ENCODE measurements at places on chromosomes 12 and 14.

- DNase-seq, result no peak
Observed at GRCh38 chr14:24895243-24895583, 154.7 kb downstream of the STXBP6 start.

GRCh38 chr12:20196767-20197166, 171.6 kb upstream of the PDE3A start:
- no peak for DNase-seq

- no peak for DNase-seq
Observed at GRCh38 chr12:76241371-76241770, 106.8 kb downstream of the BBS10 start.

DNA sequence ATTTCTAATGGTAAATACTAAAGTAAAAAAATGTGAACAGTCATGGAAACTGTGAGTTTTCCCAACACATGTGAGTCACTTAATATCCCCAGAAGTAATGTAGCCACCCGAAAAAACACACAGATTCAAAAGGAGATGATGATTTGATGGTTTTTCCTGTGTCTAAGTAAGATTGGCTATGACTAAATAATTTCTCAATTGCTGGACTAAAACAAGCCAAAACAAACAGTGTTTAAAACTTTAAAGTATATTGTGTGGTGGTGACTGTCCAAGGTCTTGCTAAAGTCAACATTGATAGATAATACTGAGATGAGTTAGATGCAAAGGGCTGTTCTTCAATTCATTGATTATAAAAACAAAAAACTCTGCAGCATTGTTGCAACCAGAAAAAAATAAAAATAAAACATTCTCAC, 89.6 kb upstream of the SOX5 start:
- DNase-seq, result no peak

GRCh38 chr12:111789779-111790178, 23.0 kb downstream of the ALDH2 start:
- DNase-seq, result no peak

DNA sequence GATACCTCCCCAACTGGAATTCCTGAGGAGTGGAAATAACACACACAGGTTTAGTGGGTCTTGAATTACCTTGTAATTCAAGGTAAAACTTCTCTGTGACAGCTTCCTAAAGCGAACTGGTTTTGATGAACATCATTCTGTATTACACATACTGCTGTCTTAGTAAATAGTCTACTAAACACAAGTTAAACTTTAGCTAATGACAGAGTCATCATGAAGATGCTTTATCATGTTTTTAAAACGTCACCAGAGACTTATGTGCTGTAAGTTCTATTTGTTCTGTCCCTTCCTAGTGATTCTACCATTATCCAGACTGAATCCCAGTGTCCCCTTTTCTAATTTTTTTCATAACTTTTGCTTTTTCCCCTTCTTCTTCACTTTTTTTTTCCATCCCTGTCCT, 11.6 kb upstream of the GXYLT1 start:
- no peak for DNase-seq

- no peak for DNase-seq
Observed at GRCh38 chr14:56650048-56650447, 70.5 kb downstream of the TMEM260 start.

- no peak for DNase-seq
Observed at GRCh38 chr14:91708795-91709194, 23.1 kb downstream of the CATSPERB start.

DNA sequence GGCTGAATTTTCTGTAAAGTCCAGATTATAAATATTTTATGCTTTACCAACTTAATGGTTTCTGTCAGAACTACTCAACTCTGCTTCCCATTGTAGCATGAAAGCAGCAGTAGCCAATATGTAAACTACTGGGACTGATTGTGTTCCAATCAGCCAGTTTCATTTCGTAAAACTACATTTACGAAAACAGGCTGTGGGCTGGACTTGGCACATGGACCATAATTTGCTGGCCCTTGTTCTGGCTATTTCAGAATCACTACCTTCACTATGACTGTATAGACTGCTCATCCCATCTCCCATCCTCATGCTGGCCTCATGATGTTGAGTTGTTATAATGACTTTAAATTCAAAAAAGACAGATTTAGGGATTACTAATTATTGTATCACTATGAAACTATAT, 38.7 kb downstream of the FAR2 start:
- DNase-seq, result no peak

DNA sequence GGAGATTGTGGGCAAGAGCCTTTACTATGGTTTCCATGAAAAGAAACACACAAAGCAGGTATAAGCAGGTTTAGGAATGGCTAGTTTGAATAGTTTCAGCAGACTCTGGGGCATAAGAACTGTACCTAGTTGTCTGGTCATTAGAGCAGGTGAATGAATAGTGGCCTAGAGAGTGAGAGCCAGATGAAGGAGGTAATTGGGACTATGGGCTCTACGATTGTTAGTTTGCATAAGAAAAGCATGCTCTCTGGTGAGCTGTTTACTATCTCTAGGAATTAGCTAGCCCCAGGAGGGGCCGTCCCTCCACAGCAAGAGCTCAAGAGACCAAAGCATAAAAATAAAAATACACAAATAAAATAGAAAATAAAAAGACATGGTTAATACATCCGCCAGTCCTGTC, 397.5 kb upstream of the GARIN6 start:
- no peak for DNase-seq

- DNase-seq, result no peak
Observed at GRCh38 chr12:106149096-106149784, 10.5 kb upstream of the NUAK1 start.

DNA sequence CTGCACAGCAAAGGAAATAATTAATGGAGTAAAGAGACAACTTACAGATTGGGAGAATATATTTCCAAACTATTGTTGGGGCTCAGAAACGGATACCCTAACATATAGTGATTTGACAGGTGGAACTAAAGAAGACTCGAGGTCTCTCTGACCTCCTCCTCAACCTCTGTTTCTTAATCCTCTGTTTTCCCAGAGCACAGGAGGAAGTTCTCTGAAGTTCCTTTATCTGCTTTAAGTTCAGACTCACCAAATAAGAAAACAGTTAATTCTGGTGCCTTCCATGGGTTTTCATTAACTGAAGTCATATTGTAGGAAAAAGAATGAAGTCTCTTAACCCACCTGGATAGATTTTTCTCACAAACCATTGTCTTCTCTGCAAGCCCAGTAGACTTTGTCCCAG, 29.2 kb downstream of the CLEC2D start:
- no peak for DNase-seq

DNA sequence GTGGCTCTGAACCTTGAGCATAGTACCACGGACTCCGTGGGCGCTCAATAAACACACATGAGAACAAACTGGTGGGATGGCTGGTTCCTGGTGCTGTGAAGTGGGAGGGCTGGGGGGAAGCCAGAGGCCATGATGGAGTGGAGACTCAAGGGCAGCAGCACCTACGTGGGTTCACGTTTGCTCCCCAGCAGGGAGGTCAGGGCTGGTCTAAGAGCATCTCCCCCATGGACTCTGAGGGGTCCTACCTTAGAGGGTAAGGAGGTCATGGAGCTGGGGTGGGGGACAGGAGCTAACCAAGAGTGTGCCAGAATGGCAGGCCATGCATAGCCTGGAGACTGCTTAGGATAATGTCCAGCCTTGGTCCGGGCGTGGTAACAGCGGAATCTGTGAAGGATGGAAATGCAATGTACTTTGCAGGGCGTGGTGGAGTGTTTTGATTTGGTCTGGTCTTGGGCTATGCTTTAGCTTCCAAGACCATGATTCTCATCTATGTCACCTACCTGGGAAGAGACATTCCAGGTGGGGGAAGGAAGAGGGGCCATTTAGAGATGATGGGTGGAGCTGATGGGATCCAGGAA, 103.0 kb downstream of the PRMT8 start:
- no peak for DNase-seq

GRCh38 chr12:87157791-87158190, 871.4 kb downstream of the C12orf50 start:
- DNase-seq, result no peak

DNA sequence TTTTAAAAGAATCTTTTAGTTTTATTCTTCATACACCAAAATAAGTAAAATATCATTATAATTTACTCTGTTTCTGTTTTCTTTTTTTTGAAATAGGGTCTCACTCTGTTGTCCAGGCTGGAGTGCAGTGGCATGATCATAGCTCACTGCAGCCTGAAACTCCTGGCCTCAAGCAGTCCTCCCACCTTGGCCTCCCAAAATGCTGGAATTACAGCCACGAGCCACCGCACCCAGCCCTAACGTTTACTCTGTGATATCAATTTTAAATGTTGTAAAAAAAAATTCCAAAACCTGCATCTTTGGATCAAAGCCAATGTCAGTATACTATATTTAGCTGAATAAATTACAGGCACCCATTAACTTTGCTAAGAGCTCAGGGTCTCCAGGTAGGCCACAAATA, 437.1 kb upstream of the USP15 start:
- no peak for DNase-seq

GRCh38 chr14:59275668-59276067, 87.2 kb downstream of the DAAM1 start:
- DNase-seq, result peak; percentile 37

GRCh38 chr14:64059454-64060198, 206.8 kb downstream of the SYNE2 start:
- DNase-seq, result no peak

GRCh38 chr12:97616946-97617345, 154.3 kb downstream of the RMST start:
- DNase-seq, result no peak

DNA sequence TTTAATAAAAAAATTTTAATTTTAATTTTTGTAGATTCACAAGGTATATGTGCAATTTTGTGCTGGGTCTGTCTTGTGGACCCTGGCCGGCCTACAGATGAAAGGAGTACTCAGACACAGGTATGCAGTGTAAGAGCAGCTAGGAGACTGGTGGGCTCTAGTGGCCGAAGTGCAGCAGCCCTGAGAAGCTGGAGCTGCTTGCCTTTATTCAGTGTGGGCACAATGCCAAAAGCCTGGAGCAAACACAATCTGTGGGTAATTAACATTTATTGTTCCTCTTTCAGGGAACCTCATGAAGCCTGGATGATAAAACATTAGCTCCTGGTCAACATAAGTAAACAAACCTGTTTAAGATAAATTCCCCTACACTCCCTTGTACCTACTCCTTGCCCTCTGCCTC, 135.7 kb upstream of the SEL1L start:
- no peak for DNase-seq

- DNase-seq, result no peak
Observed at GRCh38 chr14:95200404-95200803, 43.1 kb upstream of the DICER1 start.

DNA sequence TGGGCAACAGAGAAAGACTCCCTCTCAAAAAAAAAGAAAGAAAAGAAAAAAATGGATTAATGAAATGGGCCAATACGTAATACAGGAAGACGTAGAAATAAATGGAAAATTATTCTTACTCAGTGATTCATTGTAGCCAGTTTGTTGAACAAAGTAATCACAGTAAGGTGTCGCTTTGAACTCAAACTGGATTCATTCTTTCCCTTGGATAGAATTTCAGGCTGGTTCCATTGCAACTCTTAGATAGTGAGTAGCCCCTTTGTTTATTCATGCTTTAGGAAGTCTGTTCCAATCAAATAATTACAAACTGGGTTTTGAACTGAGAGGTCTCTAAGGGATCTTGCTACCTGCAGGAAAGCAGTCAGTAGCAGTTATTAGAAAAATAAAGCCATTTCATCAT, 42.3 kb upstream of the PAPOLA start:
- no peak for DNase-seq

- no peak for DNase-seq
Observed at GRCh38 chr12:7139200-7139599, 9.0 kb downstream of the CLSTN3 start.

- DNase-seq, result no peak
Observed at GRCh38 chr12:130813949-130814348, 25.1 kb downstream of the STX2 start.

DNA sequence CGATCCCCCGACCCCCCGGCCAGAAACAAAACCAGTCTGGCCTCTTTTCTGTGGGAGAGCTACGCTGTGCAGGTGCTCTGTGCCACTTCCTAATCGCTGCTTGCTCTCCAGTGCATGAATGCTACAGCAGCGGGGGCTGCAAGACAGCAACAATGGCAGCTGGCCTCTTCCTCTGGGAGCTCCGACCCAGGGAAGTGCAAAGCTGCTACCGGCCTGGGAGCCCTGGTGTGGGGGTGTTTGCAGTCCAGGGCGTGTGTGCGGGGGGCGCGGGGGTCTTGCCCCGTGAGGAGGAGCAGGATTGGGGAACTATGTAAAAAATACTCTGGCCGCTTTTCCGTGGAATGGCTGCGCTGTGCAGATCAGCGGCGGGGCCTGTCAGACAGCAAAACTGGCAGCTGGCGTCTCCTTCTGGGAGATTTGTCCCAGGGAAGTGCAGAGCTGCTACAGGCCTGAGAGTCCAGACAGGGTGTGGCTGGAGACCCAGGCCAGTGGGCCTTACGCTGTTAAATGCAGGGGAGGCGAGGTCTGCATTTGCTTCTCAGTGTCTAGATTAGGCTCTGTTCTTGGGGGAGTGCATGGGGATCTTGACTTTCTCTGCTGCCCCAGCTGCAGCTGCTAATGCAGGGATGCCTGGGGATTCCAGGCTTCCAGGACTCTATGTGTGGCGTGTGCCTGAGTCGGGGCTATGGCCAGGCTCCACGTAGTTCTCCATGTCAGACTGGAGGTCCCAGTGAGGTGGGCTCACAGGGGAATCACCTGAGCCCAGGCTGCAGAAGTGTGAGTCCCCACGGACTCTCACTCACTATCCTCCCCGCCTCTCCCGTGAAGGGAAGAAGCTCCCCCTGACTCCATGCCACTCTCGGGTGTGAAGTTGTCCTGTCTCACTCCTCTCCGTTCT, 344.5 kb downstream of the AEBP2 start:
- no peak for DNase-seq

GRCh38 chr14:73774241-73774570, 60.0 kb upstream of the PNMA1 start:
- no peak for DNase-seq

- DNase-seq, result no peak
Observed at GRCh38 chr12:47813511-47814196, 6.0 kb downstream of the HDAC7 start.

- no peak for DNase-seq
Observed at GRCh38 chr14:38958589-38958988, 144.4 kb downstream of the SEC23A start.

GRCh38 chr12:1934068-1934467, 15.6 kb upstream of the CACNA2D4 start:
- no peak for DNase-seq

GRCh38 chr12:72010356-72010755, 71.7 kb downstream of the TPH2 start:
- DNase-seq, result no peak

DNA sequence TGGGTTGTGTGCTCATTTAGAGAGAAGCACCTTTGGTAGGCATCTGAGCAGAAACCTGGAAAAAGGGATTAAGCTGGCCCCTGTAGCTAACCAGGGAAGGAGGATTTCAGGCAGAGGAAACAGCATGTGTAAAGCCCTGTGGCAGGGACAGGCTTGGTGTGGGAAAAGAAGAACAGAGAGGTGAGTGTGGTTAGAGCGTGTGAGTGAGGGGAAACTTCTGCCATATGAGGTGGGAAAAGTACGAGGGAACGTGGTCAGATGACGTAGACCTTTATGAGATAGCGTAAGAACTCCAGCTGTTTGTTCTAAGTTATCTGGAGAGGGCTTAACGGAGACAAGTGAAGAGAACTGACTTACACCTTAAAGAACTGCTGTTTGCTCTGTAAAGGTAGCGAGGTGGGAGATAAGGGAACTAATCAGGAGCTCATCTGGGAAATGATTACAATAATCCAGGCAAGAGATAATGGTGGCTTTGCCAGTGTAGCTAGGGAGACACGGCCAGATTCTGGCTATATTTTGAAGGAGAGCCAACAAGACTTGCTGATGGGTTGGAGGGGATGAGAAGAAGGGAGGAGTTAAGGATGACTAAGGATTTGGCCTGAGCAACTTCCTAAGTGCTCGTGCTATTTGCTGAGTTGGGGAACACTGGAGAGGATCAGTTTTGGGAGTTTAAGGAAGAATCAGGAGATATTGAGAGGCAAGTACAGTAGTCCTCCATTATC, 234.0 kb downstream of the ETNK1 start:
- no peak for DNase-seq
